ENCODE measurements at places on chromosomes 1 and 21. TPM values are rescaled to one million over a fixed set of nuclear protein-coding genes. Genes with fewer than 3 reads are reported as not detected.

PGLYRP4 gene
- total RNA-seq: not detected

TNFRSF8 gene
- under 0.01 TPM for total RNA-seq

SERPINC1 gene
- total RNA-seq: not detected

TRIM58 gene
- 0.43 TPM for total RNA-seq

TRPM2 gene
- total RNA-seq: not detected

PRRX1 gene
- total RNA-seq: 4.4 TPM

AADACL3 gene
- not detected for total RNA-seq

COL6A2 gene
- total RNA-seq: 0.80 TPM

PRKAA2 gene
- total RNA-seq: 11.2 TPM

SAMD13 gene
- total RNA-seq: 2.8 TPM

PEX14 gene
- 16.0 TPM for total RNA-seq

KLHDC8A gene
- total RNA-seq: not detected

CD48 gene
- total RNA-seq: not detected

S100A7A gene
- total RNA-seq: not detected

CASZ1 gene
- total RNA-seq: 3.7 TPM

TMCO2 gene
- not detected for total RNA-seq

RRP15 gene
- 13.2 TPM for total RNA-seq

PTPRU gene
- total RNA-seq: 5.0 TPM

SLAMF8 gene
- not detected for total RNA-seq

SLC1A7 gene
- total RNA-seq: not detected

LRRC39 gene
- 0.43 TPM for total RNA-seq

NBPF1 gene
- total RNA-seq: 28.4 TPM

HMGN2 gene
- total RNA-seq: 391 TPM
